ENCODE measurements at places on chromosomes 13 and 19.

DNA sequence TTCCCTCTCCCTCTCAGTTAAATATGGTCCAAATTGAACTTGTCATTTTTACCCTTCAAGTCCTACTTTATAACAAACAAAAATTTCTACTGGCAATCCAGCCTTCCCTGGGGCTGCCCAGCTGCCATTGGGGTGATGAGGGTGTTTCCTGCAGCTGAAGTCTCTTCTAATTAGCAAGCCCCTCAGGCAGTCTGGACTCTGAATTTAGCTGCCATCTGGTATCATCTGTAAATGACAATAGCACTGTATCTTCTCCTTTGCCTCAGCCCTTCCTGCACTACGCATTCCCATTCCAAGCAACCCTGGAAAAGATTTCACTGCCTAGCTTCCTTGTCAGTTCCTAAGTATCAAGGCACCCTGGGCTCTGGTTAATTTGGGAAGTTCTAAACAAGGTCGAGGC lies 331.1 kb upstream of the KLF12 start:
- no peak for DNase-seq

DNA sequence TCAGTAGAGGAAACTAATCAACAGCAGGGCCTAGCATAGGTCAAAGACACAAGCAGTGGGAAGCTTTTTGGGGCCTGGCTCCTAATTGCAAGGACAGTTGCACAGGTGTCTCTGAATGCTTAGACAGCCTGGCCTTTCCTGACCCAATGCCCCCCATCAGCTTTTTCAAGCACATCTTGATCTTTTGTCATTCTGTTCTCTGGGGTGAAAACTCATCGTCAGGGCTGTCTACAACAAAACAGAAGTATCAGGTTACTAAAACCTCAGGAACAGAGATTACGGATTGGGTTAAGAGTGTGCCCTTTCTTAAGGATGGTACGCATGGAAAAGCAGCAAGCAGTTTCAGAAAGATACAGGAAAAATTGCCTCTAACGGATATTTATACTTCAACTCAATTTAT lies 8.3 kb upstream of the ZNF254 start:
- DNase-seq, result no peak

- DNase-seq, result peak; percentile 16
Observed at GRCh38 chr19:32819419-32820400, 49.9 kb downstream of the SLC7A9 start.

- DNase-seq, result no peak
Observed at GRCh38 chr19:10325732-10326131, 7.6 kb downstream of the RAVER1 start.

GRCh38 chr19:56080669-56081401 lies 40.3 kb downstream of the ZNF787 start:
- peak; percentile 2 for DNase-seq

- DNase-seq, result peak; percentile 94
Observed at GRCh38 chr19:48333467-48334384, 8.4 kb downstream of the EMP3 start.

DNA sequence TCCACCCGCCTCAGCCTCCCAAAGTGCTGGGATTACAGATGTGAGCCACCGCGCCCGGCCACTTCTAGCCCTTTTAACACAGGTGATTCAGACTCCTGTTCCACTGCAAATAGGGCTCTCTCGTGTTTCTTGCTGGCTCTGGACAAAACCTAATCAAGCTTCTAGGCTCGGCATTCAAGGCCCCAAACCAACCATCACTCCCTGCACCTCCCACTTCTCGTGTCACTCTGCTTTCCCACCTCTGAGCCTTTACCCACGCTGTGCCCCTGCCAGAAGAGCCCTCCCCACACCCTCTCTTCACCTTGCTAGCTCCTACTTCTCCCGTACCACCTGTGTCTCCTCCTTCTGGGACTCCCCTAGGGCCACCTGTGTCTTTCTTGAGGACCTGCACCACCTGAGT lies 19.8 kb downstream of the KANK2 start:
- no peak for DNase-seq

- no peak for DNase-seq
Observed at GRCh38 chr13:26880735-26881134, 120.1 kb upstream of the GPR12 start.

DNA sequence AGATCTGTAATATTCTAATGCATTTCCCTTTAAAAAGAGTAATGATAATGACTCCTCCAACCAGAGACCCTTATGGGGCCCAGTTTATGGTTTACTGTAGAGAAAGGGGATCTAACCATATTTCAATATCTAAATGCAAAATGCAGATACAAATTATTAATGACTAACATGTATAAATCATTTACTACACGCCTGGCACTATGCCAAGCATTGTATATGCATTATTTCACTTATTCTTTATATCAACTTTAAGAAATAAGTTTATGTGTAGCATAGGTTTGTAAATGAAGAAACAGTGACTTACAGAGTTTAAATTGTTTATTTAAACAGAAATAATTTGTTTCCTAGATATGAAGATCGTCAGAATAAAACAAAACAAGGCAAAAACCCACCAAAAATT lies 86.2 kb upstream of the SCEL start:
- no peak for DNase-seq

DNA sequence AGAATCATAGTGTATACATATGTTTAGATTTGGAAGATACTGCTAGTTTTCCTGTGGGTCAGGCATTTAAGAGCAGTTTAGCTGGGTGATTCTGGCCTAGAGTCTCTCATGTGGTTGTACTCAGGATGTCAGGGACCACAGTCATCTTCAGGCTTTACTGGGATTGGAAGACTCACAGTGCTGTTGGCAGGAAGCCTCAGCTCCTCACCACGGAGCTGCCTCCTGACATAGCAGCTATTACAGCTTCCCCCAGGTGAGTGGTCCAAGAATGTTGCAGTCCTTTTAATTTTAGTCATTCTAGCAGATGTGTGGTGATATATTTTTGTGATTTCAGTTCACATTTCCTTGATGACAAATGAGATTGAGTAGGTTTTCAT lies 16.9 kb upstream of the GPR18 start:
- DNase-seq, result no peak

- DNase-seq, result no peak
Observed at GRCh38 chr19:51439021-51439465, 19.2 kb downstream of the SIGLEC8 start.

DNA sequence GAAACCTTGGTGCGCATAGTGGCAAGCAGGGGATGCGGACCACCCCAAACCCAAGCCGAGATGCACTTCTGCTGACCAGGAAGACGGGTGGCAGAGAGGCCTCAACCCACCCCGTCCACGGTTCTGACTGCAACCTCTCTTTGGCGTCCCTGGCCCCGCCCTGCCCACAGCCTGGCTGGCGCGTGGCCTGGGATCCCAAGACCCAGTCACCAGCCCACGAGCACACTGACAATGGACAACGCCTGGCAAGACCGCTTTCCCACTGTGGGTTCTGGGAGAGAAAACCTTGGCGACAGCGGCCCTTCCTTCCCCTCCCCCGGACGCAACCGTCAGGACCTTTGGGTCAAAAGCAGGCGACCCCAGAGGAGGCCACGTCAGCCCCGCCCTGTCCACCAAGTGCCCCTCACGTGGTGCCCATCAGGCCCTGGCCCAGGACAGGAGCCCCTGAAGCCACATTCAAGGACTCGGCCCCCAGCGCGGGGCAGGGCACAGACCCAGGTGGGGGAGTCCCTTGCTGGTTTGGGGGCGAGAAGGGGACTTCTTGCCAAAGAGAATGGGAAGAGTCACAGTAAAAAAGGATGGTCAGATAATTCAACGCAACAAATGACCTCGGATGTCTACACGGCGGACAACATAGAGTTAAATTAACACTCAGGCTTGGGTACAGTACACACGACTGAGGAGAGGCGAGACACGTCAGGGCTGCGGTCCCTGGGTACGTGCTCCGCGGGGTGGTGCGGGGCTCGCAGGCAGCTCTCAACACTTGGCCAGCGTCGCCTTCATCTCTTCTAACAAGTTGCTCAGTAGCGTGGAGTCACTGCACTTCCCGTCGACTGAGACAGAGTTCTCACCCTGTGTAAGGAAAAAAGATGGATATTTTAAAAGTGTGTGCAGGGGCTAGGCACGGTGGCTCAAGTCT lies 5.0 kb downstream of the IZUMO4 start:
- no peak for DNase-seq

DNA sequence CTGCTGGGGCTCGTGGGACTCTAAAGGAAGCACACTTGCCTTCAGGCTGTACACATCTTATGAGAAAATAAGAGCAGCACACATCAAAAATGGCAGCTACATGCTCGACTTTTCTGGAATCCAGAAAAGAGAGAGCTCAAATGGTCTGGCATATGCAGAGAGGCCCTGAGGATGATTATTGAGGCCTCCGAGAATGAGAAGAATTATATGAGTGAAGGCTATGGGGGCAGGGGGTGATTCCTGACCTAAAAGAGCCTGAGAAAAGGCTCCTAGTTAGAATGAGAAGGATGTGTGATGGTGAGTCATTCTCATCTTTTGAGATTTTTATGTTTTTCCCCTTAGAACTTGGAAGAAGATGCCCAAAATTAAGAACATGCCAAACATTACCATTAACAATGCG lies 97.1 kb downstream of the HSPH1 start:
- DNase-seq, result no peak

- DNase-seq, result no peak
Observed at GRCh38 chr19:37695144-37695899, 24.2 kb downstream of the ZNF607 start.

- DNase-seq, result no peak
Observed at GRCh38 chr13:30429235-30429634, 6.9 kb downstream of the UBE2L5 start.

GRCh38 chr19:56955637-56956216 lies 115.2 kb upstream of the PEG3 start:
- no peak for DNase-seq

DNA sequence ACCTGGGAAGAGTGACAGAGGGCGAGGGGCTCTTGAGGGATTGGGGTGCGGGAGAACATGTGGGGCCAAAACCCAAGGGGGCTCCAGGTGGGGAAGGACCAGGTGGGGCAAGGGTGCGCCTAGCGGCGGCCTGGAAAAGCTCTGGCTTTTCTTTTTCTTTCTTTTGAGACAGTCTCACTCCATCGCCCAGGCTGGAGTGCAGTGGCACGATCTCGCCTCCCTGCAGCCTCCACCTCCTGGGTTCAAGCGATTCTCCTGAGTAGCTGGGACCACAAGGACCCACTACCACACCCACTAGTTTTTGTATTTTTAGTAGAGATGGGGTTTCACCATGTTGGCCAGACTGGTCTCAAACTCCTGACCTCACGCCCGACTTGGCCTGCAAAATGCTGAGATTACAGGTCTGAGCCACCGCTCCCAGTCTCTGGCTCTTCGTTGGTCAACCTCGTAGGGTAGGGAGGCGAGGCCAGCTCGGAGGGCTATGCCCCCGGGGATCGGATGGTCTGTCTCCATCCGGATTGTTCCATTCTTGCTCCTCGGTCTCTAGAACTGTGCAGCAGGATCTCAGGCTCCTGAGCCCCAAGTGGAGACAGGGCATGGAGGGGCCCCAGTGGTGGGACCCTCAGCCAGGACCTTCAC lies 3.7 kb downstream of the GADD45B start:
- DNase-seq, result no peak

DNA sequence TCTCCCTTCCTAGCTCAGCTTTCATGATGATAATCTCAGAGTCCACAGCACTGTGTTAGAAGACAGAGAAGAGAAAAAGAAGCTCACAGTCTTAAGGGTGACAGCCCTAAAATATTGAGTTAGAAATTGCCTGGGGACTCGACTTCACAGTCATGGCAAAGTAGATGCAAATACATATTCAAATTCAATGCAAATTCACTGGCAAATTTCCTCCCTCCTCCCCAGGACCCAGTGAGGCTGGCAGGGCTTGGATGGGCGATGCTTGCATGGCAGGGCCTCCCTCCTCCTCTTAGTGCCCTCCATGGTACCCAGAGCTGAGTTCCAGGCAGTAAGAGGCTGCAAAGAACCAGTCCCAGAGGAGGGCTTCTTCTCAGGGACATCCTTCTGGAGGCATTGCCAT lies 115.6 kb upstream of the UQCRFS1 start:
- DNase-seq, result no peak

- no peak for DNase-seq
Observed at GRCh38 chr13:49932066-49932465, 4.1 kb downstream of the SPRYD7 start.

DNA sequence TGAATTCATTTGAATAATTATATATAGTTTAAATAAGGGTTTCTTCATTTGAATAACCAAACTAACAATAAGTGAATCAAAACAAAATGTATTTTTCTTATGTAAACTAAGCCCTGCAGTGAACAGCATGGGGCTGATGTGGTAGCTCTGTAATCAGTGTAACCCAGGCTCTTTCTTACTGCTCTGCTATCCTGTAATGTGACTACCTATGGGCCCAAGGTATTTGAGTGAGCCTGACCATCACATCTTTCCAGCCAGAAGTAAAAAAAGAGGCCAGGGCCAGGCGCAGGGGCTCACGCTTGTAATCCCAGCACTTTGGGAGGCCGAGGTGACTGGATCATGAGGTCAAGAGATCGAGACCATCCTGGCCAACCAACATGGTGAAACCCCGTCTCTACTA lies 494.6 kb downstream of the DCT start:
- no peak for DNase-seq

- DNase-seq, result no peak
Observed at GRCh38 chr19:14089412-14089661, 1.2 kb downstream of the SAMD1 start.

GRCh38 chr13:75482070-75482819 lies at the start of gene TBC1D4:
Gene TBC1D4 (minus strand): TSS chr13:75482169. CDS start chr13:75481767, 402 bp downstream.
- DNase-seq, result peak; percentile 61

GRCh38 chr13:39144941-39145533 lies 106.8 kb downstream of the NHLRC3 start:
- DNase-seq, result no peak

DNA sequence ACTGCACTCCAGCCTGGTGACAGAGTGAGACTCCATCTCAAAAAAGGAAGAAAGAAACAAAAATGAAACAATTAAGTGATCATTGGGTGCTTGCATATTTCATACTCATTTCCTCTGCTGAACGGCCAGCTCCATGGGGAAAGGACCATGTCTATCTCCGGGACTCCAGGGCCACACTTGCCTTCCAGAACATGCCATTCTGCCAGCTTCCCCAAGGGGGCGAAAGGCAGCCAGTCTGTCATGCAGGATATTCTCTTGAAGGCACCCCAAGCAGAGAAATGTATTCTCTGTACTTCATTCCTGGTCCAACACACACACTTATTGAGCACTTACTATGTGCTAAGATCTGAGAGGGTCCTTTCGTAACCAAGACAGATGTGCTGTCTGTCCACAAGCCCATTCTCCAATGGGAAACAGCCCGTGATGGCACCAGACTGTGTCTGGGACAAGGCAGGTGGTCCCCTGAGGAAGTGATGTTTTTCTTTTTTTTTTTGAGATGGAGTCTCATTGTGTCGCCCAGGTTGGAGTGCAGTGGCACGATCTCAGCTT lies 10.2 kb upstream of the CARM1 start:
- DNase-seq, result no peak

GRCh38 chr19:41299046-41299754 lies 10.8 kb upstream of the CCDC97 start:
- DNase-seq, result no peak

DNA sequence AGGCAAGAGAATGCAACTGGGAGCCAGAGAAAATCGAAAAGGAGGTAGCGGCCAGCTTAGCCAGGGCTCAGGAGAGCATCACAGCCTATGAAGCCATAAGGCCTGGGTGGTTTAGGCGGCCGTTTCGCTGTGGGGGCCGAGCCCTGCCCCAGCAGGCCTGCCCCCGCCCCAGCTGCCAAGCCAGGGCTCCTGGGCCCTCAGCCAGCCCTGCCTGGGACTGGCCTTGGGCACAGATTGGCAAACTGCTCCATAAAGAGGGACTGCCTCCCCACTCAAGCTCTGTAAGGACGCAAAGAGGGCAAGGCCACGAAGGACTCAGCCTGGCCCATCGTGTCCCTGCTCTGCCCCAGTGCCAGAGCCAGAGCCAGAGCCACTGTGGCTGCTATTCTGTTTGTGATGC lies 10.2 kb downstream of the ZNF653 start:
- no peak for DNase-seq

- DNase-seq, result no peak
Observed at GRCh38 chr19:5062799-5063198, 93.9 kb downstream of the KDM4B start.
